ENCODE measurements at places on chromosomes 3 and 15.

DNA sequence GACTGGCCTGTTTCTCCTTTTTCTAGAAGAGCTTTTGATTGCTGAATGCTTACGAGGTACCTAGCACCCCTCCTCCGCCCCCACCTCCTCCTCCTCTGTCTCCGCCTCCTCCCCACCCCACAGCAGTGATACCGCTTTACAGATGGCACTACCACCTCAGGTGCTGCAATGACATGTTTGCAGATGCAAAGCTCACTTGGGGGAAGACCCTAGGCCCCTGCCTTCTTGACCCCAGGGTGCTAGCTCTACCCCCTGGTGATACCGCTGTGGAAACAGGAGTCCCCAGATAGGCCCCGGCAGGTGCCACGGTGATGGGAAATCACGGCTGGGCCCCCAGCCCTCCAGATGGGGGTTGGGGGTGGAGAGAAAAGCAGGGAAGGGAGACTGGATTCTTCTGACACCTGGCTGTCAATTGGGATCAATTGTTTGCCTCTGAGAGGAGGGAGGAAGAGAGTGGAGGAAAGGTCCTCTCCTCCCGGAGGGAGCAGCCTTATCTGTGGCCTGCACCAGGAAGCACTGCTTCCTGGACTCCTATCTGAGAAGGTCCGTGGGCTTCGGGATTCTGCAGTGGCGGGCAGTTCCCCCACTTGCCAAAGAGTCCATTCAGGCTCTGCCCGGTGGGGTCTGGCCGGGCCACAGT, 37.6 kb downstream of the DNASE1L3 start:
- DNase-seq: no peak

GRCh38 chr3:142027300-142027699, 122.0 kb downstream of the TFDP2 start:
- DNase-seq: no peak

- DNase-seq: no peak
Observed at GRCh38 chr3:191301782-191302411, 27.3 kb upstream of the CCDC50 start.

DNA sequence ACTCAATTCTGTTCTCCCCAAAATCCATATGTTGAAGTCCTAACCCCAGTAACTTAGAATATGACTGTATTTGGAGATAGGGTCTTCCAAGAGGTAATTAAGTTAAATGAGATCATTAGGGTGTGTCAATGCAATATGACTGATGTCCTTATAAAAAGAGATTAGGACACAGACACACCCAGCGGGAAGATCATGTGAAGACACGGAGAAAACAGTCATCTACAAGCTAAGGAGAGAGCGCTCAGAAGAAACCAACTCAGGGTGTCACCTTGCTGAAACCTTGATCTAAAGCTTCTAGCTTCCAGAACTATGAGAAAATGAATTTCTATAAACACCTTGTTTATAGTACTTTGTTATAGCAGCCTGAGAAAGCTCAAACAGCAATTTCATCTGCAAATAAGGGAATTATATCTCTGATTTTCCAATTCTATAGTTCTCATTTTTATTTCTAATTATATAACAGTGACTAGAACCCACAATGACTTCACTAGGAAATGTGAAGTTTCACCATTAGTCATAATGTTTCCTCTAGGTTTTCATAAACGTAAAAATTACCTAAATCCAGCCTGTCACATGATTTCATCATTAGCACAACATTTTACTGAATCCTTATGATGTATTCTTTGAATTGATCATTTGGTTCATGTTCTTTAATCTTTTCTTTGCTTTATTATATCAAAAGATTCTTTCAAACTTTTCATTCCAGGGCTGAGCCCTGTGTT, 459.1 kb upstream of the MDFIC2 start:
- DNase-seq: peak; percentile 47

DNA sequence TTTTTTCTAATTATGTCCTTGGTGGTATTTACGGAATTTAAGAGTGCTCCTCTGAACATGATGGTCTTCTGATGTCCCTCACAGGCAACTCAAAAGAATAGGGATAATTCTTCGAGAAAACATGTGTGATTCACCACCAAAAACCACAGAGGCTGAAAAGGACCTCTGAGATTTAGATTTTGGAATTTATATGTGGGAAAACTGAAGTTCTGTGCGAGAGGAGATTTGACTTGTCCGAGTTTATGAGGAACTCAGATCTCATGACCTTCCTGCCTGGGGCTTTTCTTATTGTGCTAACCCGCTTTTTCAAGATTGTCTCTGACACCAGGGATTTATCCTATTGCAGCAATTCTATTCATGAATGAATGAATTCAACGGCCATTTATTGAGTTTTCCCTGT, 142.4 kb downstream of the FAM43A start:
- DNase-seq: no peak

DNA sequence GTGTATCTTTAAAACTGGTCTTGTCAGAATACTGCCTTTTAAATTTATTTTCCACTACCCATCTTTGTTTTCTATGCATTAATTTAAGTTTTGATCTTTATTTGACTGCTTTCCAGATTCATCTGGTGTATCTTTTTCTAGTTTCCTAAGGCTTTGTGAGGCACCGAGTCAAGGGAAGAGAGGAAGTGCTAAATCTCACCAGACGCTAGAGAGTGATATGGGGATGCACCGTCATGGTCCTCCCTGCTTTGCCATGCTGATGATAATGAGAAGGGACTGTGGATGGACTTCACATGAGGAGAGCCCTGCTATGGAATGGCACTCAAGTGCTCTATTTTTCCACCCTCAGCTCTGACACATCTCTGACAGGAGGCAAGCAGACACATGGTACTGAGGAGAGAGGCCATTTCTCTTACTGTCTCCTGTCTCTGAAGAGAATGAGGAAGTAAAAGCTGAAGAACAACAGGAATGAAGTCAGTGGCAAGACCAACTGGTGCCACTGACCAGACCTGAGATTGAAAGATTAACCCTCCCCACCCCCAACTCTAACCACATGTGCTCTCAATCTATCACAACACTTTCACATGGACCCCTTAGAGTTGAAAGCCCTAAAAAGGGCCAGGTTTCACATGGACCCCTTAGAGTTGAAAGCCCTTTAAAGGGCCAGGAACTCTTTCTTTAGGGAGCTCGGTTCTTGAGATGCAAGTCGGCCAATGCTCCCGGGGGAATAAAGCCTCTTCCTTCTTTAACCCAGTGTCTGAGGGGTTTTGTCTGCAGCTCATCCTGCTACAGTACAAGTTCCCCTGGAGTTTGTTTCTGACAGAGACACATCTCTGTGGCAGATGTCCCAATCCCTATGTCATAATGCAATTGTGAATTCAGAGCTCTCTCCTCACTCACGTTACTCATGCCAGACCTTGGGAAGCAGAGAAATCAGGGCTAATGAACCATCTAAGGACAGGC, at the start of gene IQCF2:
TSS of gene IQCF2 (plus strand) at position 913 of the 963 bp plus-strand sequence. CDS start 52 bp downstream, outside the sequence.
- no peak for DNase-seq

DNA sequence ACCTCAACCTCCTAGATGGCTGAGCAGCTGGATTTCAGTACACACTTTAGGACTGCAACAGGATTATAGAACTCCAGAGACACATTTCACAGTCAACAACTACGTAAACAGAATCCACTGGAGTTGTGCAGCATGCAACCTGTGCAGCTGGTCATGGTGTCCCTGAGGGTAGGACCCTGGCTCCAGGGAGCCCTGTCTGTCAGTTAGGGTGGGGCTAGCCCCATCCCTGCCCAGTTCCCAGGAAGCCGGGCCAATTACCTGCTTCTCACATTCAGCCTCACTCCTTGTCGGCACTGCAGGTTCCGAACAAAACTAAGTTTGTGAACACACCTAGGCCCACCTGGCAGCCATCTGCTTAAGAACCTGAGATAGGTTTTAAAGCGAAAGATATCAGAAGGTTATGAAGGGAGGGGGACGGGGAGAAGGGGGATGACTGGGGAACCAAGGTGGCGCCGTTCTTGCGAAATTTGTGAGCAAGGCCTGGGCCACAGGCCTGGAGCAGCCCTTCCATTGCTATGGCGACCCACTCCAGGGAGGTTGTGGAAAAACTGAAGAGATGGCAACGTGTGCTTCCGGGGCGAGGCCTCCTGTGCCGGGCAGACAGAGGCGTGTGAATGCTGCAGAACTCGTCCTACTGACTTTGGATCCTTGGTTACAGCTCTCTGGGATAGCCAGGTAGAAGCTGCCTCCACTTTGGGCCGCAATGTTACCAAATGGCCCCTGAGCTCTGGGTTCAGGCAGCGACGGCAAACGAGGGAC, 25.3 kb downstream of the ACSBG1 start:
- no peak for DNase-seq

DNA sequence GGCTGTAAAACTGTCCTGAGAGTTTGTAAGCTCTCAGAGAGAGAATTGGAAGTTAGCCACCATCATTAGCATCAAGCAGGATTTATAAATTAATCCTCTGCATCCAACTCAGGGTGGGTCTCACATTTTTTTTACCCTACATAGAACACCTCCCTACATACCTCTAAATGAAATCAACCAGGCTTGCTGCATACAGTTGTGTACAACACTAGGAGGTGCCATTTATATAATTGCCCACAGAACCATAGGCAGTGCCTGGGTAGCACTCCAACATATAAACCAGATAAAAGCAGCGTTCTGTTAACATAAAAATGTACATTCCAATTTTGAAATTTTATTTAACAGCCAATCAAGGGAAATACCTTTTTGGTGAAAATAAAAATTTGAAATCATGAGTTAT, 48.2 kb upstream of the SELENOK start:
- DNase-seq: no peak

DNA sequence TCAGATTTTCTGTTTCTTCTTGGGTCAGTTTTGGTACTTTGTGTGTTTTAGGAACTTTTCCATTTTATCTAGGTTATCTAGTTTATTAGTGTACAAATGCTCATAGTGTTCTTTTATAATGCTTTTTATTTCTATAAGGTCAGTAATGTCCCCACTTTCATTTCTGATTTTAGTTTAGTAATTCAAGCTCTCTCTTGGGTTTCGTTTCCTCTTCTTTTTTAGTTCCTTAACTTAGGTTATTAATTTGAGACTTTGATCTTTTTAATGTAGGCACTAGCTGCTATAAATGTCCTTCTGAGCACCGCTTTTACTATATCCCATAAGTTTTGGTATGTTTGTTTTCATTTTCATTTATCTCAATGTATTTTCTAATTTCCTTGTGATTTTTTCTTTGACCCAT, 27.0 kb upstream of the CD200R1L start:
- no peak for DNase-seq

- no peak for DNase-seq
Observed at GRCh38 chr15:49964061-49964460, 155.0 kb downstream of the ATP8B4 start.

DNA sequence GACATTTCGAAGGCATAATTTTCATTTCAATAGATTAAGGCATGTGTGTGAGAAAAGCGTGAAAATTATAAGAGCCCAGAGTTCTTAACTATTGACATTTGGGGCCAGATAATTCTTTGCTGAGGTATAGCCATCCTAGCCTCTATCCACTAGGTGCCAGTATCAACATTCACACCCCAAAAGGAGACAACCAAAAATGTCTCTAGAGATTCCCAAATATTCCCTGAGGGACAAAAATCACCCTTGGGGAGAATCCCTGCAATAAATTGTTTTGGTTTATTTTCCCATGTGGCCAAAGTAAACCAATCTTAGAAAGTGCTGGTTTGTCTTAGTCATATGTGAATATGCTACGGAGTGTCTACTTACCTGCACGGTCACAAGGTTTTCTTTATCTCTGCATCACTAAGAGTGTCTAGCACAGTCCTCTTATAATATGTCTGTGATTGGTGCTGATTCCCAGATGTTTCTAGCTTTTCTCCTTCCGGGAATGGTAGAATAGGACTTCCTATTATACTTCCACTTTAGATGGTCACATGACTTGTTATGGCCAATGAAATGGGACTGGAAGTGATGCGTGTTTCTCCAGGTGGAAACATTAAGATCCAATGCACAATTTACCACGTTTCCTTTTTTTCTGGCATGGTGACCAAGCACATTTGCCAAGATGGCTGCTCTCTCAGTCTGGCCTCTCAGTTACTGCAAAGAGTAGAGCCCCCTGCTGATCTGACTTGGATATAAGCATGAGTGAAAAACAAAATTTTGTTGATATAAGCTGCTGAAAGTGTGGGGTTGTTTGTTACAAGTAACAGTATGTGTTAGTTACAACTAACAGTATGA, 8.0 kb upstream of the KBTBD8 start:
- peak; percentile 12 for DNase-seq

DNA sequence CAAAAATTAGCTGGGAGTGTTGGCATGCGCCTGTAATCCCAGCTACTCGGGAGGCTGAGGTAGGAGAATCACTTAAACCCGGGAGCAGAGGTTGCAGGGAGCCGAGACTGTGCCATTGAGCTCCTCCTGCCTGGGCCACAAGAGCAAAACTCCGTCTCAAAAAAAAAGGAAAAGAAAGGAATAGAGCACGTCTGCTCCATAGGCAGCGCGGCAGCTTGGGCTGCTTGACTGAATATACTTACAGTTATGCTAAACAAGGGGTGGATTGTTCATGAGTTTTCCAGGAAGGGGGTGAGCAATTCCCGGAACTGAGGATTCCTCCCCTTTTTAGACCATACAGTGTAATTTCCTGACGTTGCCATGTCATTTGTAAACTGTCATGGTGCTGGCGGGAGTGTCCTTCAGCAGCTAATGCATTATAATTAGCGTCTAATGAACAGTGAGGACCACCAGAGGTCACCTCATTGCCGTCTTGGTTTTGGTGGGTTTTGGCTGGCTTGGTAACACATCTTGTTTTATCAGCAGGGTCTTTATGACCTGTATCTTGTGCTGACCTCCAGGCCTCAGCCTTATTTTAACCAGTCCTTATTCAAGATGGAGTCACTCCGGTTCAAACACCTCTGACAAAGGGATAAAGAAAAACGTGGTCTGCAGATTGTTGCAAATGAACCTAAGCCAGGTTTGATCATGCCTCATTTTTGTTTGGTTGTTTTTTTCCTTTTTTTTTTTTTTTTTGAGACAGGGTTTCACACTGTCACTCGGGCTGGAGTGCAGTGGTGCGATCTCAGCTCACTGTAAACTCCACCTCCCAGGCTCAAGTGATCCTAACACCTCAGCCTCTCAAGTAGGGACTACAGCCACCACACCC, 24.9 kb upstream of the SENP5 start:
- peak; percentile 25 for DNase-seq

DNA sequence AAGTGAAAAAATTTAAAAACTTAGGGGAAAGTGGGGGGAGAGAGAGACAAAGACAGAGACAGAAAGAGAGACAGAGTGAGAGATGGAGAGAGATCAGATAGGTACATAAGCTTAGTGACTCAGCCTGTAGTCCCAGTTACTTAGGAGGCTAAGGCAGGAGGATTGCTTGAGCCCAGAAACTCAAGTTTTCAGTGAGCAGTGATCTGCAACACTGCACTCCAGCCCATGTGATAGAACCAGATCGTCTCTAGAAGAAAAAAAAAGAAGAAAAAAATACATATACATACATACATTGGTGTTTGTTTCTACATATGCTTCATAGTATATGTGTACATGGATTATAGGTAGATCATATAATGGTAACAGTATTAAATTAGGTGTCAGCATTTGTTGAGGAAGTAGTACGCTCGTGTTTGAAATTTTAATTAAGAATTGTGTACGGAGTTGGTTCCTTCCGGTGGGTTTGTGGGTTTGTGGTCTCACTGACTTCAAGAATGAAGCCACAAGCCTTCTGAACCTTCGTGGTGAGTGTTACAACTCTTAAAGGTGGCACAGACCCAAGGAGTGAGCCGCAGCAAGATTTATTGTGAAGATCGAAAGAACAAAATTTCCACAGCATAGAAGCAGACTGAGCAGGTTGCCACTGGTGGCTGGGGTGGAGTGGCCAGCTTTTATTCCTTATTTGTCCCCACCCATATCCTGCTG, 38.3 kb upstream of the SNRPN start:
- DNase-seq: peak; percentile 0

GRCh38 chr3:116190095-116190494, 255.2 kb downstream of the LSAMP start:
- no peak for DNase-seq
